ENCODE measurements at places on chromosomes 11 and 22. TPM values are rescaled to one million over a fixed set of nuclear protein-coding genes. Genes with fewer than 3 reads are reported as not detected.
A peak's percentile ranks its signal among the peaks of the same experiment; 100 is the strongest.

GRCh38 chr11:86636275-86636674 lies 36.1 kb downstream of the ME3 start:
- H3K27ac ChIP-seq, result no peak overlapping the region
- H3K36me3 ChIP-seq, result peaks cover 7% of the 10 kb centered on the region

GRCh38 chr11:67400942-67401494 lies 640 bp downstream of the PPP1CA start:
- peaks cover 39% of the 10 kb centered on the region for H3K4me1 ChIP-seq
- DNase-seq, result no peak
- H3K4me3 ChIP-seq, result peak overlapping the region; percentile 93
- peaks cover 41% of the 10 kb centered on the region for H3K36me3 ChIP-seq
- peak overlapping the region; percentile 84 for H3K27ac ChIP-seq
- no peaks in the 10 kb centered on the region for H3K27me3 ChIP-seq

GRCh38 chr11:120024586-120024985 lies 113.3 kb downstream of the TRIM29 start:
- no peaks in the 10 kb centered on the region for H3K36me3 ChIP-seq
- H3K27me3 ChIP-seq, result peaks cover 4% of the 10 kb centered on the region
- H3K4me1 ChIP-seq, result no peaks in the 10 kb centered on the region
- H3K27ac ChIP-seq, result no peak overlapping the region
- no peak for DNase-seq

TRPC6 gene
- not detected for total RNA-seq

RFPL2 gene
- total RNA-seq, result not detected
